ENCODE measurements at places on chromosomes 1 and 21. TPM values are rescaled to one million over a fixed set of nuclear protein-coding genes. Genes with fewer than 3 reads are reported as not detected.
A peak's percentile ranks its signal among the peaks of the same experiment; 100 is the strongest.

DNA sequence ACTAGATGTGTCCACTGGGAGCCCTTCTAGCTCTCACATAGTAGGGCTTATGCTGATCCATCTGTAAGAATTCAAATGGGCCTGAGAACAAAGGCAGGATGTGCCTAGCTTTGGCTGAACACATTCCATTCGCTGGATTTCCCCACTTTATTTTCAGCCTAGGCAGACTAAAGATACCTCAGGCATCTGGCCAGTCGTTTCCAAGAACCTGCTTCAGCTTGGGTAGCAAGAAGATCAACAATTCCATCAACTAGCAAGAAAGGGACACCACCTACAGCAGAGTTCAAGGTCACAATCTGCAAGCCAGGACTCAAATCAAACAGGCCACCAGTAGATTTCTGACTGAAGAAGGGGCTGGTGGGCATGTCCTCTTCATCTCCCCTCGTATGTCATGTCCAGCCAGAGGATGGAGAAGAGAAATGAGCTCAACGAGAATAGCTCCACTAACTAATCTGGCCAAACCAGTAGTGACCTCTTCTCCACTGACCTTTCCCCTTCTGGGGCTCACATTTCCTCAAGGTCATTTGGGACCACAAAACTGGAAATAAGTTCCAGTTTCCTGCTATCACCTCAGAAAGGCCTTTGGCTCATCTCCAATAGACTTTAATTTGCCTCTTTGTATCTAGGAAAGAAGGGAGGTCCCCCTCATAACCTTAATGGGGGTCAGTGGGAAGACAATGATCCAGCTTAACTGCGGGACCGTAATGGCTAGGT lies 14.2 kb downstream of the TXNIP start:
- no peak for DNase-seq

DNA sequence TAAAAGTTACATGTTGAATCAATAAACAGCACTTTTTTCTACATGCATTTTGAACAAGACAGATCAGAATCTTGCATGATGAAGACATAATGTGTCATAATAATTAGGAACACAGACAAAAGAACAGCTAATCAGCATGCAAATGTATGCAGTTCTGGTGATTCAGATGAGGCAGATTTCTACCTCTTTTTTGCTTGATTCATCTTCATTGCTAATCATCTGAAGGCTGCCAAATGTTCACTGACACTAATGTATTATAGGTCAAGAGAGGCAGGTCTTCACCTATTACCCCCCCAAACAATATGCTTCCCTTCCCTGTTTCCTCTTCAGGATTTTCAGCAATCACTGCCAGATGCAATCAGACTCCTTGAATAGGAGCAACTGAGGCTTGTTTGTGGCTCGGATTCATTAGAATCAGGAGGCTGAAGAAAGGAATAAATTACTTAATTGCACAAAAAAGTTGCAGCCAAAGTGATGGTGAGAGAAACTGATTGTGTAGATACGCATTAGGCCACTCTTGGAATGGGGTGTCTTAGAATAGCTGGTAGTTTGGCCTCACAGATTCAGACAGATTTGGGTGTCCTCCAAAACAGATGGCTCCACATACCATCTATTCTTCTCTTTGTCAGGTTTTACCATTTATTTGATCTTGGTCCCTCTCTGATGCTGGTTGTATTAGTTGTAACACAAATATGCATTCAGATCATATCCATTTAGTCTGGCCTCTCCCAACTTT lies 275.4 kb downstream of the RPS6KC1 start:
- no peak for DNase-seq

- no peak for DNase-seq
Measured at GRCh38 chr1:11194407-11195176, 5.4 kb downstream of the ANGPTL7 start.

GRCh38 chr21:44923480-44924084 lies 2.9 kb upstream of the ITGB2 start:
- no peak for DNase-seq

GRCh38 chr1:1331068-1331965 lies at the start of gene TAS1R3:
Gene TAS1R3, plus strand, starts transcription at chr1:1331280. Its CDS starts 66 bp downstream, at chr1:1331346.
- DNase-seq, result no peak

DNA sequence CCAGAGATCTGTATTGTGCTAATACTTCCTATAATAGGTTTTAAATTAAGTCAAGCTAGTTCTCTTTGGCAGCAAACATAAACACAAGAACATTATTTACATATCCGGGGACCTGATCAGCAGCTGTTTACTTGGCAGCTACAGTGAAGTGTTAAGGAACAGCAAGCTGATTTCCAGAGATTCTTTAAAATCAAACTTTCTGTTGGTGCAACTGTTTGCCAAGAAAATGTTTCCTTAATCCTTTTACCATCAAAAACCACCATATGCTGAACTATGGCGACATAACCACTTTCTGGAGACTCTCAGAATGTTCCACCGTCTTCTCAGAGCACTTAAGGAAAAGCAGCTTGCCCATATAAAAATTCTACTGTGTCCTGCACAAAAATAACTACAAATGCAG lies 107.0 kb upstream of the KRTAP19-8 start:
- DNase-seq, result no peak

DNA sequence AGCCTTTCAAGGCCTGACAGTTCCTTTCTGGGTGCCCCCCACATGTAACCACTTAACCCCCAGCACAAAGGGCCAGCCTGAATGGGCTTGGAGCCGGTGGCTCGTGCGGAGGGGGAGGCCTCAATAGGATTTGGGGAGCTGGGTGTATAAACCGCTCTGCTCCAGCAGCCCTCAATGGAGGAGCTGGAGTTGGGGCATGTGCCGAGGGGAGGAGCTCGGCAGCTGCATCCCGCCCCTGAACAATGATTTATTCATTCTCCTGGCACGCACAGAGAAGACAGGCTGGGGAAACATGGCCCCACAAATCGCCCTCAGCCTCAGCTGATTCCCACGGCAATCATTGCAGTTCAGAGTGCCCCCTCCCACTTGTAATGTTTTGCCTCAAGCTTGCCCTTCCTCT lies 6.9 kb upstream of the C1orf216 start:
- DNase-seq, result peak; percentile 41

DNA sequence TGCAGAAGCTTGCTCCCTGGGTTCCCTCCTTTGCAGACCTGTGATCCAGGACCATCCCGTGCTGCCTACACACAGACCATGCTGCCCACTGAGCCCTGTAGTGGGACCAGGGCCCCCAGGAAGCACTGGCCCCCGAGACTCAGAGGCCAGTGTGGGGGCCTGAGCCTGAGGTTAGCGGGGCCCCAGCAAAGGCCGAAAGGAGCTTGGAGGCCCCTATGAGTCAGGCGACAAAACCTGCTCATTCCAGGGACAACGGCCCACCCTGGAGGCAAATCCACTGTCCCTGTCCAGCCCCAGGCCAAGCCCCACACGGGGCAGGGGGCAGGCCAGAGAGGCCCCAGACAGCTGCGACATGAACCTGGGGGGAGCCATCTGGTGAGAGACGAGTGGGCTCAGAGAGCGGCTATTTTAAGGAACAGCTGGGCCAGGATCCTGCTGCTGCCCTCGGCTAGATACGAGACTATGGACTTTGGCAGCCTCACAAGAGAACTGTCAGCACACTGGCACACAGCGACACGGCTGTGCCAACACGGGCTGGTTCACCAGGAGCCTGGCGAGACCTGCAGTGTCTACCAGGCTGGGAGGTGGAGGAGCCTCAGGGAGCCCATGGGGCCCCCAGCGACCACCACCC lies 74.7 kb downstream of the ARHGEF16 start:
- DNase-seq, result no peak

DNA sequence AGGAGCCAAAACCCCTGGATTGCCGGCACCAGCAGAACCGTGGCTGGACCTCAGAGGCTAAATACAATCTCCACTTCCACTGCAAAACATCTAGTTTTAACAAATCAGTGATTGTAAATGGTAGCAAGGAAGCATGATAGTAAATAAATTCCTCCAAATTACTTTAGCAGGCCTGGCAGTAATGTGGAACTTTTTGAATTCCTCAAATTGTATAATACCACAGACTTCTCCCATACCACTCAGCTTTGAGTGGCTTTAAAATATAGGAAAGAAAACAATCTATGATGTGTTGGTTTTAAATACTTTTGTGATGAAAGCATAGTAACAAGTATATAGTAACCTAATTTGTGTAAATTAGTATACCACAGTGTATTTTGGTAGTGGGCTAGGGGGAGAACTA lies 34.1 kb downstream of the NIBAN1 start:
- DNase-seq, result no peak

DNA sequence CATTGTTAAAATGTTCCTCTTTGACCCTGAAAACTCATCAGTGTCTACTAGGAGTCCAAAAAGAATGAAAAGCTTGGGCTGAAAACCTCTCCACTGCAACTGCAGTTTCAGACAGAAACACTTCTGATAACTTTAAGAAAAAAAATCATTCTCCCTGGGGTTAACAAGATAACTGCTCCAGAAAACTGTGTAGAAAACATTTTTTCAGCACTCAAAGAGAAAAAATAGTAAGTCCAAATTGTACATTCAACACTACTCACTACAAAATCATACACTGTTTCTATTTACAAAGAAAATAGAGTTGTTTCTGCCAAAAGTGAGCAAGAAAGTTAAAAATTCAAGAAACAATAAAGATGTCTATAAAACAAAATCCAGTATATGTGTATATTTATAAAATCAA lies 157.8 kb downstream of the RERE start:
- no peak for DNase-seq

GRCh38 chr1:210848474-210848873 lies 285.5 kb downstream of the KCNH1 start:
- no peak for DNase-seq

- DNase-seq, result no peak
Measured at GRCh38 chr1:160460683-160461287, 60.4 kb downstream of the VANGL2 start.

GRCh38 chr21:17612023-17612564 lies 607 bp downstream of the BTG3 start:
- peak; percentile 18 for DNase-seq

DNA sequence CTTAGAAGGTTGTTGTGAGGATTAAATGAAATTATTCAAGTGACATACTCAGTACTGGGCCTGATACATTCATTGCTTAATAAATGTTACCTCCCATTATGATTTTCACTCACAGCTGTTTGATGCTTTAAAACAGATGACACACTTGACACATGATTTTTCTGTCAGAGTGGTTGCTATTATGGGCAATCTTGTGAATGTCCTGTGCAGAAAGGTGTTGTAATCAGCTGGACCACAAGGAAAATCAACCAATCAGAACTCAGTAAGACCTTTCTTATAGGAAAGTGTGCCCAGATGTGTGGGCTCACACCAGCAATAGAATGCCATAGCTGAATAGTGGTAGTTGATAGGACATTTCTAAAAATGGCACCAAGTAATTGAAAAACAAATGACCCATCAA lies 23.5 kb downstream of the GJA5 start:
- no peak for DNase-seq

GRCh38 chr1:116194568-116194967 lies 83.4 kb downstream of the MAB21L3 start:
- DNase-seq, result no peak

DNA sequence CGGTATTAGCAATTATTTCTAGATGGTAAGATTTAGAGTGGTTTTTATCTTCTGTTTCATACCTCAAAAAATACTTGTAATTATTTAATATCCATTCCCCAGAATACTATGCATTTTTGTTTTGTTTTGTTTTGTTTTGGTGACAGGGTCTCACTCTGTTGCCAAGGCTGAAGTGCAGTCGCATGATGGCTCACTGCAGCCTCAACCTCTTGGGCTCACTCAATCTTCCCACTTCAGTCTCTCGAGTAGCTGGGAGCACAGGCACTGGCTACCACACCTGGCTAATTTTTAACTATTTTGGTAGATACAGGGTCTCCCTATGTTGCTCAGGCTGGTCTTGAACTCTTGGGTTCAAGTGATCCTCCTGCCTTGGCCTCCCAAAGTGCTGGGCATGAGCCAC lies 252.7 kb downstream of the AKT3 start:
- no peak for DNase-seq

DNA sequence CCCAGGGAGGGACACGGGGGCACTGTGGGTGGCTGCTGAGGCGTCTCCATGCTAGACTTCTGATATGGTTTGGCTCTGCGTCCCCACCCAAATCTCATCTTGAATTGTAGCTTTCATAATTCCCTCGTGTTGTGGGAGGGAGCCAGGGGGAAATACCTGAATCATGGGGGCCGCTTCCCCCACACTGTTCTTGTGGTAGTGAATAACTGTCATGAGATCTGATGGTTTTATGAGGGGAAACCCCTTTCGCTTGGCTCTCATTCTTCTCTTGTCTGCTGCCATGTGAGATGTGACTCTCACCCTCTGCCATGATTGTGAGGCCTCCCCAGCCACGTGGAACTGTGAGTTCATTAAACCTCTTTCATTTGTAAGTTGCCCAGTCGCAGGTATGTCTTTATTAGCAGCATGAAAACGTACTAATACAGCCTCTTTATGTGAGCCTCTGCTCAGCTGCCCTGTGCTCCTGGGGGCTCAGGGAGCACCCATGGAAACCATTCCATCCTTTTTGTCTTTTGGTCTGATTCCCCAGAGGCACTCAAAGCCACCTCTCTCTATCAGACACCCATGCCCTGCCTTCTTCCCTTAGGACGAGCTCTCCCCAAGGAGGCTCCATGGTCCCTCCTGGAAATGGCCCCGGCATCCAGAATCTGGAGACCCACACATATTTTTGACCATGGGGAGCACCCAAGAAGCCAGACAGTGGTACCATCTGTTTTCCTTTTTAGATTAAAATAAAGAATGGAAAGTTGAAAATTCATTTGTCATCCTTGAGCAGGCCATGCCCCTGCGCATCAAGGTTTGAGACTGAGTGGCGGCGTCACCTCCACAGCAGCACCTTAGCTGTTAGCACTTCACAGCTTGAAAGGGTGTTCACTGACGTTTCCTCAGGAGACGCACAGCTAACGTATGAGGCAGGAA lies 65.9 kb upstream of the FAM20B start:
- no peak for DNase-seq

DNA sequence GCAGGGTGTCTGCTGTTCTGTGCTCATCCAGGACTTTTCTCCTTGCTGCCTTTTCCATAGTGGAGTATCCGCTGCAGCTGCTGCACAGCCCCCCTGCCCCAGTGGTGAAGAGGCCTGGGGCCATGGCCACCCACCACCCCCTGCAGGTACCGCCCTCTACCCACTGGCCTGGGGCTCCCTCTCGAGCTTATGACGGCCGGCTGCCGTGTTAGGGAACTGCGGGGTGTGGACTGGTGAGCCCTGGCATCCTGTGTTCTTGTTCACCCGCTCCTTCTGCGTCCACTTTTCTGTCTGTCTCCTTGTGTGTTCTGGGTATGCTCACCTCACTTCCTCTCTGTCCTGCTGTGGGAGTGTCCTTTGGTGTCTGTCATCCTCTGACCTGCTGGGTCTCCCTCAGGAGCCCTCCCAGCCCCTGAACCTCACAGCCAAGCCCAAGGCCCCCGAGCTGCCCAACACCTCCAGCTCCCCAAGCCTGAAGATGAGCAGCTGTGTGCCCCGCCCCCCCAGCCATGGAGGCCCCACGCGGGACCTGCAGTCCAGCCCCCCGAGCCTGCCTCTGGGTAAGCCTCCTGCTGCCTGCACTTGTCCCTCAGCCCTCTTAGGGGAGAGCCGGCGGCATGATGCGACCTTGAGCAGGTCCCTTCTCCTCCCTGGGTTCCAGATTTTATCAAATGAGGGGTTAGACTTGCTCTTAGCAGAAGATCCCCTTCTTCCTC lies 29.8 kb downstream of the ETNK2 start:
- no peak for DNase-seq

C1orf53 gene
- total RNA-seq, result 3.1 TPM

PLA2G2D gene
- not detected for total RNA-seq

AK2 gene
- 135 TPM for total RNA-seq

OR6N1 gene
- not detected for total RNA-seq

GBP6 gene
- total RNA-seq, result not detected

TRIM67 gene
- total RNA-seq, result 1.6 TPM

All from neural crest cell (in vitro differentiated cells).